ENCODE measurements at places on chromosomes 1 and 21.

GRCh38 chr1:201653233-201653632 is 114.3 kb downstream of the NAV1 start:
- no peak for DNase-seq

DNA sequence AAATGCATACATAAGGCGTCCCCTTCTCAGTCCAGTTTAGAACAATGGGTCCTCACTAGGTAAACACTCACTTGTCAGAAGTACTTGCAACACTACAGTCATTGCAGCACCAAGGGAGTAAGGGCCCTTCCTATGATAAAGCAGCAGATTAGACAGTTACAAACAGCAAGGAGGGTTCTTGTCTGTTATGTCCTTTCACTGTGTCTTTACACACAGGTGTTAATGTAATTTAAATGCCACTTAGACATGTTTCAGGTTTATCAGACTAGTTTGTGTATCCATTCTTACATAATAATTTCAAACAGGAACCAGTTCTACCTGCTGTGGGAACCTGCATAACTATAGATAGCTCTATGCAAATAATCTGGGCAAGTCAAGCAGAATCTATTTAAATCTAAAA is 105.6 kb upstream of the USH2A start:
- no peak for DNase-seq

DNA sequence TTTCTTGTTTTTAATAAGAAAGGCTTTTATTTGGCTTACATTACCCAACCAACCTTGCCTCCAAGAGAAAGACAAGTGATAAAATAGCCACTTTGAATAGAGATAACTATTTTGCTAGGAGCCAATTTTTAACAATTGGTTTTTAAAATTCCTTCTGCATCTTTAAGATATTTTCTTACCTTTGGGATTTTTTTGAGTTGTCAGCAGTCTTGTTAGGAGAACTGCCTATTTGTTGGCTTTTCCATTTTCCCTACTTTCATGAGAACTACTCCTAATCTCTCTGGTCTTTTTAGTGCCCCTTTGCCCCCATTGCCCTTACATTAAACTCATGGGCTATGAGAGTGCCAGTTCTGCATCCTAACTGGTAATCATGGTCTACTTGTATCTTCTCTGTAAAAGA is 38.1 kb upstream of the EPS15 start:
- DNase-seq = no peak

- no peak for DNase-seq
Observed at GRCh38 chr1:212977781-212978645, 27.7 kb downstream of the VASH2 start.

DNA sequence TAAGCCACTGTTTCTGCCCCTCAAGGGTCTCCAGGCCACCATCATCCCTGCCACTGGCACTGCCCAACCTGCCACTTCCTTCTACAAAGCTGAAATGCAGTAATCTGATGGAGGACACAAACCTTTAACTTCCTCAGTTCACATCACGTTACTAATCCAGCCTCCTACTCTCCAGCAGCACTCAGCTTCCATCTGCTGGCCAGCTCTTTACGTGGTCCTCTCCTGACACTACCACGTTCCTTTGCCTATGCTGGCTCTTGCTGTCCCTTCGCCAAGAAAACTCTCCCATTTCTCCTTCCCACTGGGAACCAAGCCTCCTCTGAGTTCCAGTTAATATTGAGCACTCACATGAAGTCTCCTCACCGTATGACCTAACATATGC is 124.0 kb downstream of the EDEM3 start:
- no peak for DNase-seq

- no peak for DNase-seq
Observed at GRCh38 chr1:110114784-110115183, 2.5 kb downstream of the UBL4B start.

DNA sequence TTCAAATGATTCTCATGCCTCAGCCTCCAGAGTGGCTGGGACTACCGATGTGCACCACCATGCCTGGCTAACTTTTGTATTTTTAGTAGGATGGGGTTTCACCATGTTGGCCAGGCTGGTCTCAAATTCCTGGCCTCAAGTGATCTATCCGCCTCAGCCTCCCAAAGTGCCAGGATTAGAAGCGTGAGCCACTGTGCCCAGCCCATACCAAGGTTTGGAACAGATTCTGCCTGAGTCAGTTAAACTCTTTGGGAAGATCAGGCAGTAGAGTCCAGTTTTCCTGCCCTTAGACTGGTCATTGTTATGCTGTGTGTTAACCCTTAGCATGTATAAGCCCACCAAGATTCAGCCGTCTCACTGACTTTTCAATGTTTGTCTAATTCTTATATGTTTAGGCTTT is 48.3 kb upstream of the LYPLAL1 start:
- DNase-seq = no peak

All from CD14-positive monocyte (primary cell).